ENCODE measurements at places on chromosomes 6 and 20.

DNA sequence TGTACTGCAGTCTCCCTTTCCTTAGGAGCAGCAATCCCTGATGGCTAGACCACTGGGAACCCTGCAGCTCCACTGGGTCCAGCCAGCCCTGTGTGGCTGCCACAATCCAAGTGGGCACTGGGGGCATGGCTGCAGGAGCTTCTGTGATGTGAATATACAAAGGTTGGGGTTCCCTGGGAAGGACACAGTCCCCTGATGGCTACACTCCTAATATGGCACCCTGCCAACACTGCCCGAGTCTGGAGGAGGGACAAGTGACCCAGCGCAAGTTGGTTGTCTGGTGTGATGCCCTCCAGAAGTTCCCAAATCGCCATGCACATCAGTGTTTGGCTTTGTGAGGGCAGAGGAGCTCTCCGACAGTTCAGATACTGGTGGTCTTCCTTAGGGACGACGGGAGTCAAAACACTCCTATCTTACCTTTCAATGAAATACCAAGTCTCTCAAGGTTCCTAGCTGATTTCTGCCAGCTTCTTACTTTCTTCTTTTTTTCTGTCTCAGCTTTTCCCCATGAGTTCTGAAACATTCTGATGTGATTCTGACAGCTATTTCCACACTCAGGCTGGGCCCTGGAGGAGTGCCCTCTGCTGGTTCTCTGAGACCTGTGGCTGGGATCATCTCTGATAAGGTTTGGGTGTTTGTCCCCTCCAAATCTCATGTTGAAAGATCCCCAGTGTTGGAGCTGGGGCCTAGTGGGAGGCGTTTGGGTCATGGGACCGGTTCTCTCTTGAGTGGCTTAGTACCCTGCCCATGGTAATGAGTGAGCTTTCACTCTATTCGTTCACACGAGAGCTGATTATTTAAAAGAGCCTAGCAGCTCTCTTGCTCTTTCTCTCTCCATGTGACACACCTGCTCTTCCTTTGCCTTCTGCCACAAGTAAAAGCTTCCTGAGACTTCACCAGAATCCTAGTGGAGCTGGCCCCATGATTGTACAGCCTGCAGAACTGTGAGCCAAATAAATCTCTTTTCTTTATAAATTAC is 15.5 kb upstream of the ZFP57 start:
- DNase-seq = no peak

DNA sequence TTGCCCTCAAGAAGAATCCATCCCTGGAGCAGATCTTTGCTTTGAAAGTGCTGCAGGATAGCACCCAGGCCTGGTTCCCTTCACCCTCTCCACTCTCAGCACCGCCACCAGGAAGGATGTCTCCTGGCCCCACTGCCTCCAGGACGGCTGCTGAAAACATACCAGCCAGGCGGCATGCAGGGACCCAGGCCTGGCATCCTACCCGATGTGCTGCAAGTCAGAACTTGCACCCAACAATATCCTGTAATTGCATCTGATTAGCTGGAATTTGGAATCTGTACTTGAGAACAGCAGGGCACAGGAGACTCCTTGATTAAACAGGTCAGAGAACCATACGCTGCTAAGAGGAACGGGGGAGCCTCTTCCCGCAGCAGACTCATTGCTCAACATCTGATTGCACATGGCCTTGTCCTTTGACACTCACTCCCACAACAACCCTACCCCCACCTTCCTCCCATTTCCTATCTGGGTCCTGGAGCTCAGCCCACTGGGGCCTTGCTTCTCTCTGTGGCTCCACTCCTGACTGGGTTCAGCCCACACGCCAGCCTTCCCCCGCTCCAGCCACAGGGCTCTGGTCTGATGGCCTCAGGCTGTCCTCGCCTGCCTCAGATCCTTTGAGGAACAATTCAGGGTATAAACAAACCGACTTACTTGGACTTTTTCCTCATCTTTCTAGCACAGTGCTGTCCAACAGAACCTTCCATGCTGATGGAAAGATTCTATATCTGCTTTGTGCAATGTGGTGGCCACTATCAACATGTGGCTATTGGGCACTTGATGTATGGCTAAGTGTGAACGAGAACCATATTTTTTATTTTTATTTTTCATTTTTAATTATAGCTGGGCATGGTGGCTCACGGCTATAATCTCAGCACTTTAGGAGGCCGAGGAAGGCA is 78.0 kb downstream of the FGD2 start:
- peak; percentile 23 for DNase-seq

DNA sequence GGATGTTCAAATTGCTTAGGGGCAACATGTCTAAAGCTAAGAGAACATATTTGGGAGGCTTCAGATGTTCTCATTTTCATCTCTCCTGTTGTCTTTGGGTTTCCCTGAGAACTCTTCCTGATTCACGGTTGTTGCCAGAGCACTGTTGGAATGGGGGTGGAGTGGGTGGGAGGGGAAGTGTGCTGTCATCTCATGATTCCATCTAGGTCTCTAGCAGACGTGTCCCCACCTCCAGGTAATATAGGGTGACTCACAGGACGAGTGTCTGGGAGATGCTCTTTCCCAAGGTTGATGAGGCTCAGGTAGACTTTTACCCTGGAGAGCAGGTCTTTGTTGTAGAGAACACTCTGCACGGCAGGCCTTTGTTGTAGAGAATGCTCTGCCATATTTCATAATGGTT is 636.9 kb downstream of the QKI start:
- peak; percentile 11 for DNase-seq

GRCh38 chr6:143549221-143549948 is 37.9 kb upstream of the FUCA2 start:
- no peak for DNase-seq

DNA sequence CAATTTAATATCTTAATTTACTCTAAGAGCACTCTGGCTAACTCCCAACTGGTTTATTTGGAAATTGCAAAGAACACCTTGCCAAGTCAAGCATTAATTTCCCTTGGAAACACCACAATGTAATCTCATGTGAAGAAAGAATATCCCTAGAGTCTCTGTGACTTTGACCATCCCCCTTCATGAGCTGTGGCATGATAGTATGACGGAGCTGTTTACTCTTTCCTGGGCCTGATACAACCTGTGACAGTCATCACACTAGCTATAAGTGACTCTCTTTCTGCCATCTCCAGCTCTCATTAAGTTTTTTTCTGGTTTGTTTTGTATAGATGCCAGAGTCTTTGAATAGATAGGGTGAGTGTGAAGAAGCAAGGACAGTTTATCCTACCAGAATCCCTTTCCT is 470.3 kb upstream of the JARID2 start:
- no peak for DNase-seq

- DNase-seq = no peak
Measured at GRCh38 chr20:40572251-40572650, 116.8 kb downstream of the MAFB start.

GRCh38 chr6:63964366-63964765 is 328.8 kb downstream of the PHF3 start:
- no peak for DNase-seq

DNA sequence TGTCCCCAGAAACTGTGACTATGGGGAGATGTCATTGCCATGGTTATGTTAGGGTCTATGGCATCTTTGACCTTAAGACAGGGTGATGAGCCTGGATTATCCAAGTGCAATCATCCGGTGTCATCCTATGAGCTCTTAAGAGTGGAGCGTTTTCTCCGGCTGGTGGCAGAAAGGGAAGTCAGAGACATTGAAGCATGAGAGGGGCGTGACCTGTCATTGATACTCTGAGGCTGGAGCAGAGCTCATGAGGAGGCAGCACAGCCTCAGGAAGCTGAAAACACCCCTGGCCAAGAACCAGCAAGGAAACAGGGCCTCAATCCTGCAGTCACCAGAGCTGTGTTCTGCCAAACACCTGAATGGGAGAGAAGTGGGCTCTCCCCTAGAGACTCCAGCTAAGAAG is 59.6 kb downstream of the ANKRD60 start:
- DNase-seq = no peak

DNA sequence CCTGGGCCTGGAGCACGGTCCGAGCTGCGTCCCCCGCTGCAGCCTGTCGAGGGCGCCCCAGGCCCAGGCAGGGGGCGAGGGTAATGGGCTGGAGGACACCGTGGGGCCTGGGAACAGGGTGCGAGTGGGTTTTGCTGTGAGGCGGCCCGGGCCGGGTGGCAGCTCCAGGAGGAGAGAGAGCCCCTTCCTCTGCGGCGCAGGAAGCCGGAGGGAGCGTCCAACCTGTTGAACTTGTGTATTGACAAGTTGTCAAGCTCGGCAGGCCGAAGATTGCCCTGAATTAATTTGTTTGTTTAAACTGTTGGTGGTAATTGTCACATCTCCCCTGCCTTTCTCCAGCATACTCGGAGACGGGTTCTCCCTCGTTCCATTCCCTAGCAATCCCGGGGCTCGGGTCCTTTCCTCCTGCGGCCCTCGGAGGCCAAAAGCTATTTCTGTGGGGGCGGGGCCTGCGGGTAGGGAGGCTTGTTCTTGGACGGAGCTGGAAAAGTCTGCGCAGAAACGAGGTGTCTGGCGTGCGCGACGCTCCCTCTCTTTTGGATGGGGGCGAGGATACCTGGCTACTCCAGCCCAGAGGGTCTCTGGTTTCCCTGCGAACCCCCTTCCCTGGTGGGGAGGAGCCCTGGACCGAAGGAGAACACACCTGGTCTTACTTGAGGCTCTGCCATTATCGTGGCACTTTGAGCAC is 9.9 kb downstream of the NR2E1 start:
- DNase-seq = no peak

GRCh38 chr6:168941036-168941435 is 312.6 kb downstream of the THBS2 start:
- DNase-seq = no peak

- DNase-seq = no peak
Measured at GRCh38 chr6:137571854-137572253, 77.7 kb upstream of the OLIG3 start.

DNA sequence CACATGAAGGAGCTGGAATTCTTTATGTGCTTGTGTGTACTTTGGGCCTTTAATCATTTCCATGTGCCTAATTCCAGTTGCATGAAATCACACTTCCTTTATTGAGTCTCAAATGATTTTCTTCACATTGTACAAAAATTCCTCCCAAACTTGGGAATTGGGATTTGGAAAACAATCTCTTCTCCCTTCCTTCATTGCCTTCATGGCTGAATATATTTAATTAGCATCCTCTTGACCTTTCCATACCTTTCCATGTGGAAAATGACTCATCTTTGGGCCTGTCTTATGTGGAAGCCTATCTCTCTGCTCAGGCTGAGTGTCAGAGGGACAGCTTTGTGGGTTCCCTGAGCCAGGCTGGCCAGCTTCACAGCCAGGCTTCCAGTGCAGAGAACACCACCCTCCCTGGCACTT is 33.0 kb upstream of the CDH4 start:
- DNase-seq = no peak

- no peak for DNase-seq
Measured at GRCh38 chr6:115899730-115900282, 160.9 kb downstream of the FRK start.

GRCh38 chr6:133855991-133856370 is 32.9 kb upstream of the TCF21 start:
- no peak for DNase-seq

DNA sequence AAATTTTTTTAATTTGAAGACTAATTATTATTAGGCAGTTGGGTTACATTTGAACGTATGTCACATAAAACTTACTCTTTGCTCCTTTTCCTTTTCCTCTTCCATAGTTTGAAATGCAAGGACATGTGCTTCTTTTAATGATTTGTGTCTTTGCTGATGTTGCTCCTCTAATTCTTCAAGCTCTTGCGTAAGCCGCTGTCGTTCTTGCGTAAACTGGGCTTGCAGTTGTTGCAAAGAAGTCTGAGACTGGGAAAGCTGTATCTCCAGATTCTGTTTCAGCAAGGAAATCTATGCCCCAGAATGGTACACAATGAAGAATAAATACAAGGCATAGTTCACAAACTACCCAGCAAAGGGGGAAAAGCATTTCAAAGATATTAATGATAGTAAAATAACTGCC is 45.1 kb upstream of the MCM9 start:
- no peak for DNase-seq

DNA sequence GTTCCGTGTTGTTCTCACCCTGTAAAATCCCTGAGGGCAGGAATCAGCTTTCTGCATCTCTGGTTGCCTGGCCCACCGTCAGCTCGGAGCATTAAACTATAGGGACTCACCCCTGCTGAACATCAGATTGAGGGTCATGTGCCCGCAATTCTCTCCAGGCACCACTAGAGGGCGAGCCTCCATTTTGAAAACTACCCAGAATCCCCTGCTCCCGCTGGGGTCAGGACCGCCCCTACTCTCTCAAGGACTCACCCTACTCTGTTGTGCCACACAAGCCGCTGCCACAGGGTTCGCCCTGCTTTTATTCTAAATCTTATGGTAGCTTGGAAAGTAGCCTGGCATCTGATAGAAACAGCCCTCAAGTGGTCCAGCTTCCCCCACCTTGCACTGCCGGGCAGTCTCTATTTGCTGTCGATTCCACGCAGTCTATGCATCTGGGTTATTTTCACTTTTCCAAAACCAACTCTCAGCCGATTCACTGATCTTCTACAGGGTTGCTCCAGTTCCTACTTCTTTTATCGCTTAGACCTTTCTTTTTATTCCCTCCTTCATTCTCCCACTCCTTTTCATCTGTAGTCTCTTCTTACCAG is 244.1 kb upstream of the QKI start:
- no peak for DNase-seq

DNA sequence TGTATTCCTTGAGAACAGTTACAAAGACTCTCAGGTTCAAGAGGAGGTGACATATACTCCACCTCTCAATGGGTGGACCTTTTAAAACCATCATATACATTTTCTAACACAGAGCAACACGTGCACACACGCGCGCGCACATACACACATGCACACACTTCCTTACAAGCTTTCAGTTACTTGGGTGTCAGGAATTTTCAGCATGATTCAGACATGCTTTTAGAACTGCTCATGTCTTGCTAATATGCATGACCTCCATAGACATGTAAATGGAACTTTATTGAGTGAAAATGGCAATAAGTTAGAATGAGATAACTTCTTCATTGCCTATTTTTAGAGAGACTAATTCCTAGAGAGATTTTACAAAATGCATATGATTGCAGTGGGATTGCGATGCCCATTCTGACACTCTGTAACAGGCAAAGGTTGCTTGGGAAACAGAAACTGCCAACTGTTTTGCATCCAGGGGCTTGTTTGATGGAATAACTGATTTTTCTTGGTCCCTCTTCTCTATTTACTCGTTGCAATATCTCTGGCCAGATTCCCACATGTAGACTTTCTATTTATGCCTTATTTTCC is 531.4 kb upstream of the RNF217 start:
- DNase-seq = no peak

GRCh38 chr6:40485300-40485699 is 101.9 kb downstream of the LRFN2 start:
- no peak for DNase-seq

Measured in nucleus accumbens (tissue), 56 donors.